ENCODE measurements at places on chromosomes 11 and 22. TPM values are rescaled to one million over a fixed set of nuclear protein-coding genes. Genes with fewer than 3 reads are reported as not detected.

DNA sequence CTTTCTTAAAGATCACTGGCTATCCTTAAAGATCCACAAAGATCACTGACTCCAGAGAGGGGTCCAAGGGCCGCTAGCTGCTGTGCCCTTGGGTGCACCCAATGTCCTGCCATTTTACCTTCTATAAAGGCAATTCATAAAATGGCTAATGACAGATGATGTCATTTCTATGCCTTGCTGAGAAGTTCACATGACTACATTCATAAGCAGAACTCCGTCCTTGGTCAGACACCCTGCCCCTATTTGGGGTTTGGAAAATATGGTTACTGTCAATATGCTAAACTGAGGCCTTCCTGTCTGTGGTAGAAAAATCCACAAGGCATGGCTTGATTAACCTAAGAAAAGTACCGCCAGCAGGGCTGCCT lies 60.9 kb upstream of the BMAL1 start:
- H3K27ac ChIP-seq = no peak overlapping the region
- H3K36me3 ChIP-seq = no peaks in the 10 kb centered on the region
- no peak for DNase-seq
- no peaks in the 10 kb centered on the region for H3K27me3 ChIP-seq
- peaks cover 6% of the 10 kb centered on the region for H3K4me1 ChIP-seq

GRCh38 chr11:102280245-102280833 lies 36.9 kb upstream of the BIRC3 start:
- no peak overlapping the region for H3K27ac ChIP-seq
- H3K36me3 ChIP-seq = no peaks in the 10 kb centered on the region
- H3K4me3 ChIP-seq = no peak overlapping the region
- no peak for DNase-seq
- no peaks in the 10 kb centered on the region for H3K27me3 ChIP-seq

DNA sequence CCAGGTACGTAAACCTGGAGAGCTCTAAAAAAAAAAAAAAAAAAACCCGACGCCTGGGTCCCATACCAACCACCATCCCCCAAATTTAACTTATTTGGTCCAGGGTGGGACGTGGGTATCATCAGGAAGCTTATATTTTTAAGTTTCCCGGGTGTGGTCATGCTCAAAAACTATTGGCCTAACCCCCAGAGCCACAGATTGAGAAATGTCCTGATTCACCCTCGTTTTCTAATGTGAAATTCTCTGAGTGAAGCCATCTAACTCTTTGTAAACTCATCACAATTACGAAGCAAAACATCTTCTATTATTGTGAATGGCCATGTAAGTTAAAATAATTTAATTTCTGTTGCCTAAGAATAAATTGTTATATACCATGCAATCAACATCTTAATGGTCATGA lies 29.6 kb downstream of the PAK1 start:
- no peak overlapping the region for H3K4me3 ChIP-seq
- H3K4me1 ChIP-seq = peaks cover 2% of the 10 kb centered on the region
- no peaks in the 10 kb centered on the region for H3K36me3 ChIP-seq
- no peak for DNase-seq
- no peak overlapping the region for H3K27ac ChIP-seq
- H3K27me3 ChIP-seq = no peaks in the 10 kb centered on the region

- no peaks in the 10 kb centered on the region for H3K27me3 ChIP-seq
- H3K36me3 ChIP-seq = no peaks in the 10 kb centered on the region
- no peak overlapping the region for H3K27ac ChIP-seq
- H3K4me3 ChIP-seq = no peak overlapping the region
Measured at GRCh38 chr11:19723572-19724342, 11.1 kb downstream of the NAV2 start.

DNA sequence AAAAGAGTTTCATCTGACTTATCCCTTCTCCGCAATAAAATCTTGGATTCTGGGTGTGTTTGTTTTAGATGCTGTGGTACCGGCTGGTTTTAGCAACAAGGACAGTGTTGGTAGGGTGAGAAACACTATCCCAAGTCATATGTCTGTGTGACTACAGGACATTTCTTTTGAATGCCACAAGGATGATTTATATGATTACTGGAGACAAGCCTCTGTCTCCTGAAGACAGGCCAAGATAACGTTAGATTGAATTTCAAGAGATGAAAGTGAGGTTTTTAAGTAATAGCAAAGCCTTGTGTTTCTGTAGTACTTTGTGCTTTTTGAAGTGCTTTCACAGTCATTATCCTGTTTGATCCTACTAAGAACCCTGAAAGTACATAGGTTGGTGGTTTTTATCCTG lies 101.6 kb downstream of the COMMD9 start:
- DNase-seq = no peak
- H3K4me3 ChIP-seq = no peak overlapping the region
- H3K27ac ChIP-seq = no peak overlapping the region
- no peaks in the 10 kb centered on the region for H3K36me3 ChIP-seq
- peaks cover 4% of the 10 kb centered on the region for H3K4me1 ChIP-seq

DNA sequence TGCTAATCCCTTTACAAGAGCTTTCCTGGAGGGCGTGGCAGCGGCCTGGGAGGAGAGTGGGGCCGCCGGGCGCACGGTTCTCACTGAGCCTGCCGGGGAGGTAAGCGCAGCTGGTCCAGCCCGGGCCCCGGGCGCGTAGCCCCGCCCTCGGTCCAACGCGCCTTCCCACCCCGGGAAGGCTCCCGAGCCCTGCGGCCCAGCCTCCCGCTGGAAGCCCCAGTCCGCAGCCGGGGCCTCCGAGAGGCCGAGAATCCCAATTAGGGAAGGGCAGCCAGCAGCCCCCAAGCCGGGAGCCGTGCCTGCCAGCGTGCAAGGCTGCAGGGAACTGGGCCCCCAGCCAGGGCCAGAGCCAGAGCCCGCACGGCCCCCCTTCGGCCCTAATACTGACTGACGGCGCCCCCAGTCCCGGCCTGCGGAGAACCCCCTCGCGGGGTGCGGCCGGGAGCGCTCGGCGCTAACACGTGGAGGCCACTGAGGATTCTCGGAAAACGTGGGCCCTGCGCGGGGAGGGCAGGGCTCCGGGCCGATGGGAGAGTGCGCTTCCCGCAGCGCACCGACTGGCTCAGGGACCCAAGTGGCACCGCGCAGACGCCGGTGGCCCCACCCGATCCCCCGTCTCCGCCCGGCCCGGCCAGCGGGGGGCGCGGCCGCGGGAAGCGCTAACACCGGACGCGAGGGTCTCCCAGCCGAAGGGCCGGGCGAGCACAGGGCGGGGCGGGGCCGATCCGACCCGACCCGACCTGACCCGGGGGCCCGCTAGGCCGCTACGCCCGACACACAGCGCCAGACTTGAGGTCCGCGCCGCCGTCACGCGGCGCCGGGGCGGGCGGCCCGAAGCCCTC lies 5.7 kb downstream of the ZFTA start:
- peak overlapping the region; percentile 52 for H3K4me3 ChIP-seq
- H3K4me1 ChIP-seq = peaks cover 17% of the 10 kb centered on the region
- H3K27me3 ChIP-seq = no peaks in the 10 kb centered on the region
- DNase-seq = peak; percentile 80
- H3K27ac ChIP-seq = peak overlapping the region; percentile 92

DNA sequence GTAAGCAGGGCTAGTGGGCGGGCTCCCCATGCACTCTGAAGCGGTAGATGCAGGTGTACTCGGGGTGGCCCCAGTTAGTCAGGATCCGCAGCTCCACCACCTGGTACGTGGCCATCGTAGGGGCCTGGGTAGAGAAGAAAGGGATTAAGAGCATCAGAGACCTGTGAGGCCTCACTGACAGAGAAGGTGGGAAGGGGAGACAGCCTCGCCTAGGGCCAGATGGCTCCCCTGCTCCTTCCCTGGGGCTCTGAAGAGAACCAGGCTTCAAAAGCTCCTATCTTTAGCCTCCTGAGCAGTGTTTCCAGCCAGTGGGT lies 19.6 kb downstream of the SUN2 start:
- peaks cover 20% of the 10 kb centered on the region for H3K4me1 ChIP-seq
- no peak for DNase-seq
- H3K4me3 ChIP-seq = no peak overlapping the region
- H3K27ac ChIP-seq = no peak overlapping the region

- H3K27me3 ChIP-seq = no peaks in the 10 kb centered on the region
- H3K27ac ChIP-seq = peak overlapping the region; percentile 37
- no peaks in the 10 kb centered on the region for H3K36me3 ChIP-seq
- no peak for DNase-seq
Measured at GRCh38 chr11:67364783-67365722, 8.3 kb downstream of the CLCF1 start.

GRCh38 chr11:38809521-38809920 lies 2211.5 kb upstream of the RAG2 start:
- H3K4me1 ChIP-seq = no peaks in the 10 kb centered on the region
- H3K27ac ChIP-seq = no peak overlapping the region
- H3K36me3 ChIP-seq = no peaks in the 10 kb centered on the region
- H3K4me3 ChIP-seq = no peak overlapping the region
- DNase-seq = no peak
- H3K27me3 ChIP-seq = no peaks in the 10 kb centered on the region

- no peaks in the 10 kb centered on the region for H3K36me3 ChIP-seq
- H3K4me3 ChIP-seq = peak overlapping the region; percentile 22
- peaks cover 1% of the 10 kb centered on the region for H3K4me1 ChIP-seq
- no peaks in the 10 kb centered on the region for H3K27me3 ChIP-seq
- no peak overlapping the region for H3K27ac ChIP-seq
Measured at GRCh38 chr22:21657360-21658032, 8.3 kb upstream of the PPIL2 start.

GRCh38 chr11:92866679-92867282 lies 102.7 kb upstream of the MTNR1B start:
- DNase-seq = no peak
- no peak overlapping the region for H3K4me3 ChIP-seq
- H3K27ac ChIP-seq = no peak overlapping the region
- no peaks in the 10 kb centered on the region for H3K27me3 ChIP-seq
- no peaks in the 10 kb centered on the region for H3K4me1 ChIP-seq

- no peaks in the 10 kb centered on the region for H3K27me3 ChIP-seq
- H3K4me1 ChIP-seq = no peaks in the 10 kb centered on the region
- H3K36me3 ChIP-seq = no peaks in the 10 kb centered on the region
- DNase-seq = no peak
Measured at GRCh38 chr11:32391479-32391878, 43.9 kb downstream of the WT1 start.

DNA sequence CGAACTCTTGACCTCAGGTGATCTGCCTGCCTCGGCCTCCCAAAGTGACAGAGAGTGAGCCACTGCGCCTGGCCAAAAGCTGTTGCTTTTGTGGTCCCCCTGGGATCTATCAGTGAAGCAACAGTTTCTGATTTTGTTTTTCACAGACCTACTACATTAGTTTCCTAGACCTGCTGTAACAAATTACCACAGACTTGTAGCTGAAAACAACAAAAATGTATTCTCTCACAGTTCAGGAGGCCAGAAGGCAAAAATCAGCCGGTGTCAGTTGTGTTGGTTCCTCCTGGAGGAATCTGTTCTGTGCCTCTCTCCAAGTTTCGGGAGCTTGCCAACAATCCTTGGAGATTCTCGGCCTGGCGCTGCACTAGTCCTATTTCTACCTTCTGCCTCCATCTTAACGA lies 8.5 kb upstream of the SLC35C1 start:
- no peaks in the 10 kb centered on the region for H3K27me3 ChIP-seq
- no peaks in the 10 kb centered on the region for H3K4me1 ChIP-seq
- DNase-seq = no peak
- no peak overlapping the region for H3K4me3 ChIP-seq
- H3K27ac ChIP-seq = no peak overlapping the region
- no peaks in the 10 kb centered on the region for H3K36me3 ChIP-seq

DNA sequence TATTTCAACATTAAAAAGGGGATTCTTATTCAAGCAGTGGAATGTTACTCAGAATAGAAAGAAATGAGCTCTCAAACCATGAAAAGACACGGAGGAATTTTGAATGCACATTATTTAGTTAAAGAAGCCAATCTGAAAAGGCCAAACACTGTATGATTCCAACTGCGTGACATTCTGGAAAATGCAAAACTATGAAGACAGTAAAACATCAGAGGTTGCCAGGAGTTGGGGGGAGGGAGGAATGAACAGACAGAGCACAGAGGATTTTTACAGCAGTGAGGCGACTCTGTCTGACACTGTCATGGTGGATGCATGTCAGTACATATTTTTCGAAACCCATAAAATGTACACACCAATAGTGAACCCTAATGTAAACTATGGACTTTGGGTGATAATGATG lies 22.9 kb upstream of the THY1 start:
- H3K4me1 ChIP-seq = peaks cover 9% of the 10 kb centered on the region
- DNase-seq = no peak
- no peaks in the 10 kb centered on the region for H3K36me3 ChIP-seq
- H3K4me3 ChIP-seq = no peak overlapping the region
- H3K27ac ChIP-seq = no peak overlapping the region
- no peaks in the 10 kb centered on the region for H3K27me3 ChIP-seq

GRCh38 chr11:108672113-108672512 lies 7.2 kb downstream of the DDX10 start:
- peaks cover 17% of the 10 kb centered on the region for H3K4me1 ChIP-seq
- no peak overlapping the region for H3K4me3 ChIP-seq
- H3K36me3 ChIP-seq = no peaks in the 10 kb centered on the region
- peak; percentile 29 for DNase-seq

DNA sequence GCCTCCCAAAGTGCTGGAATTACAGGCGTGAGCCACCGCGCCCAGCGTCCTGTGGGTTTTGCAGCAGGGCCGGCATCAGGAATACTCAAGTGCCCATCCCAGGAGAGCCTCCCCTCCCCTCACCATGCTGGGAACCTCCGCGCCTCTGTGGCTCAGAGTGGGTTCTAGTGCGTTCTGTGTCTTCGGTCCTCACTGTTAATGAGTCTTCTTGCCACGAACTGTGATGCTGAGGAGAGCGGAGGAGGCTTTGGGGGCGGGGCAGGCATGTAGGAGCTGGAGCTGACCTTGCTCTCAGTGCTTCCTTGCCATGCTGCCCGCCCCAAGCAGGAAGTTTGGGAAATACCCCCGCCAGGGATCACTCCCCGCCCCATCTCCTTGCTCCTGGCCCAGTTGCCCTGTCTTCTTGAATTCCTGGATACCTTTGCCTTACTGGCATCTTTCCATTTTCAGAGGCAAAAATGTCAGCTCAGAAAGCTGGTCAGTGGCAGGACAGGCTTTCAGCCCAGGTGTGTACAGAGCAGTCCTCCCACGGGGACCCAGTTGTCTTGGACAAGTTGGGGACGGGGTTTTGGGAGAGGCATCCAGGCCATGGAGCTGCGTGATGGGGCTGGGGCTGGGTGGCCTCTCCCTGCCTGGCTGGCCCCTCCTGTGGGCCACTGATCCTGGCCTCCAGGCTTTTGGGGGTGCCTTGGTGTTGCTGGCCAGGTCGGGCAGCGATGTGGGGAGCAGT lies 5.1 kb downstream of the GRAMD4 start:
- no peaks in the 10 kb centered on the region for H3K36me3 ChIP-seq
- no peaks in the 10 kb centered on the region for H3K4me1 ChIP-seq
- H3K27me3 ChIP-seq = no peaks in the 10 kb centered on the region

The CASP5 gene
- not detected for total RNA-seq

The OR5A1 gene
- not detected for total RNA-seq

The UBQLN3 gene
- 1.6 TPM for total RNA-seq

The SMTNL1 gene
- not detected for total RNA-seq

The CCDC15 gene
- total RNA-seq = 1.1 TPM

The SLC17A6 gene
- not detected for total RNA-seq

The LRRC74B gene
- 1.2 TPM for total RNA-seq

The KRTAP5-11 gene
- not detected for total RNA-seq

The APOL2 gene
- total RNA-seq = 38.1 TPM

The TAF1D gene
- total RNA-seq = 155 TPM
